ENCODE measurements at places on chromosomes 6 and 20.

DNA sequence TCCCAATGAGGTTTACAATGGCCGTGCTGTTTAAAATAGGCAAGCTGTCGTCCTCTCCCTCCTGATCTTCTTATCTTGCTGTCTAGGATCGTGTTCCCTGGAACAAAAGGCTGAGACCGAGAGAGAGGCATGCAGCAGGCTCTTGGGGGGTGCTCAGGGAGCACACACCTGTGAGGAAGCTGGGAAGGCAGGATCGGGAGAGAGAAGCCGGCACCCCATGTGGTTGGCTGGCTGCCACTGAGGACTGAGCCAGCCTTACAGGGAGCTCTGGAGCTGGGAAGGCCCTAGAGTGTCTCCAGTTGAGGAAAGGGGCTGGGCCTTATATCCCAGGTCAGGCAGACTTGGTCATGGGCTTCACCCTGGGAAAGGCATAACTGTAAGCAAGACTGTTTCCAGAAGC lies 184.2 kb downstream of the LY86 start:
- no peak for DNase-seq

GRCh38 chr20:19903168-19903811 lies 113.9 kb upstream of the NAA20 start:
- DNase-seq: no peak

DNA sequence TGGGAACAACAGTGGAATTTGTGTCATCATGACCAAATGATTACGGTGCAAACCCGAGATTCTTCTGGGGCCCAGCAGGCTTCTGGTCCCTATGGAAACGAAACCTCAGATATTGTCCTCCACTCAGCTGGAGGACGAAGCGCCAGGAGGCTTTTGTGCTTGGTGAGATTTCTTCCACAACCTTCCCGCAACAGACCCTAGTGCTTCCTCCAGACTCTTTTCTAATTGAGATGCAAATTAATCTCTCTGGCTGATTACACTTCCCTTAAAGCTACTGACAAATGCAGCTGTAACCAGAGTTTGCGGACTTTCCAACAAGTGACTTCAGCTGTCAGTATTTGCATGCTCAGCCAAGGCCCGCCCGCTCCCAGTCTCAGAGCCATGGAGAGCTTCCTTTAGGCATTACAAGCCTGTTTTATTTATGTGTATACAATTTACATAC lies 96.0 kb downstream of the INSM1 start:
- peak; percentile 47 for DNase-seq

GRCh38 chr20:32820698-32821377 lies 1.1 kb downstream of the MAPRE1 start:
- DNase-seq: no peak

DNA sequence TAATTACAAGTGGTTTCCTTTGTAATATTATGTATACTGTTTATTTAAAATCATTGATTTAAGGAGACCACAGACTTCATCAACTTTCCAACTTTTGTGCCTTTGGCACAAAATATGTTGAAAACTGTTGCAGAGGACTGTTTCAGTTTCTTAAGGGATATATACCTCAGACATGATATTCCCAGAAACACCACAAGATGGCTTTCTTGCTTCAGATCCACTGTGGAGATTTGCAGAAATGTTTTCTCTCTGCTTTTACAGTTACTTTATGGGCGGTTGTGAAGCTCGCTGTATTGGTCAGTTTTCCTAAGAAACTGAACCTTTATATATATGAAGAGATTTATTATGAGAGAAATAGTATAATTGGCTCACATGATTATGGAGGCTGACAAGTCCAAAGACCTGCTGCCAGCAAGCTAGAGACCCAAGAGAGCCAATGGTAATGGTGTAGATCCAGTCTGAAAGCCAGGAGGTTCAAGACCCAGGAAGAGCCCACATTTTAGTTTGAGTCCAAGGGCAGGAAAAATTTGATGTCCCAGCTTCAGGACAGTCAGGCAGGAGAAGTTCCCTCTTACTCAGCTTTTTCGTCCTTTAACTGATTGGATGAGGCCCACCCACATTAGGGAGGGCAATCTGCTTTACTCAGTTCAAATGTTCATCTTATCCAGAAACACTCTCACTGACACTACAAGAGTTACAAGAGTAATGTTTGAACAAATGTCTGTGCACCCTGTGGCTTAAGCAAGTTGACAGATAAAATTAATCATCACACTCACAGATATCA lies 12.8 kb downstream of the ME1 start:
- DNase-seq: peak; percentile 64

GRCh38 chr6:11227698-11228097 lies 4.8 kb downstream of the NEDD9 start:
- DNase-seq: no peak

All from myocyte (in vitro differentiated cells).